ENCODE measurements at places on chromosomes 5 and 9.

- DNase-seq, result no peak
Measured at GRCh38 chr9:105399117-105399516, 48.7 kb upstream of the FSD1L start.

DNA sequence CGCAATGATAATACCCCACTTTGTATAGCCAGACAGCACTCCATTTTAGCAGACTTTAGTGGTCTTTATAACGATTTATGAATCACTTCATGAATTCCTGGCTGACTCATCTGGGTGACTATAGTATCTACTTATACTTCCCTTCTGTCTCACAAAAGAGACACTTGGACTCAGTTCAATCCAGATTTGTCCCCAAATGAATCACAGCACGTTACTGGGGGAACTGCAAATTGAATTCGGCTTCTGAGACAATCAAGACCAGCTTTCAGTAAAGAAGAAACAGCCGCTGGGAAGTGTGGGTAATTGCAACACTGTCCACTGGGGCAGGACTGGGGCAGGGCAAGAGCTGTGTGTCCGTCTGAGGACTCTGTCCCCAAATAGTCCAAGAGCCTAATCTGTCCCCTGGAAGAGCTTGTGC, 337.3 kb upstream of the RFX3 start:
- DNase-seq, result no peak

GRCh38 chr5:156913719-156914370, 49.2 kb downstream of the TIMD4 start:
- peak; percentile 47 for DNase-seq

GRCh38 chr9:100739208-100739607, 161.3 kb downstream of the CAVIN4 start:
- DNase-seq, result no peak

- no peak for DNase-seq
Measured at GRCh38 chr5:179348843-179349242, 3.6 kb upstream of the ADAMTS2 start.

DNA sequence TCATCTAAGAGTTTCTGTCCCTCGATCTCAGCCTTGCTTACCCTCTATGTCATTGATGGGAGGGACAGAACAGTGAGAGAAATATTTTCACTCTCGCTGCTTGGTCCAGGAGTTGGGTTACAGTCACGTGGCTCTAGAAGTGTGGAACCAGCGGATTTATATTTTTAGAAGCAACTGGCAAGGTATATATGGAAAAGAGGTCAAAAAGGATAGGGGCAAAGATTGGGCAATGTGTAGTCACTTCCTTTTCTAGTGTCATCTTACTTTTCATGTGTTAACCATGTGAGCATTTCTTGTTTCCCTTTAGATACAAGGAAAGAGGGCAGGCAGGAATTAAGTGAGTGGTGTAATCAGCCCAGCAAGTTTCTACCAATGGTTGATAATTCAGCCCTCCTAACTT, 111.5 kb upstream of the ZNF366 start:
- DNase-seq, result no peak

GRCh38 chr5:5025774-5026408, 114.2 kb upstream of the ADAMTS16 start:
- DNase-seq, result no peak

DNA sequence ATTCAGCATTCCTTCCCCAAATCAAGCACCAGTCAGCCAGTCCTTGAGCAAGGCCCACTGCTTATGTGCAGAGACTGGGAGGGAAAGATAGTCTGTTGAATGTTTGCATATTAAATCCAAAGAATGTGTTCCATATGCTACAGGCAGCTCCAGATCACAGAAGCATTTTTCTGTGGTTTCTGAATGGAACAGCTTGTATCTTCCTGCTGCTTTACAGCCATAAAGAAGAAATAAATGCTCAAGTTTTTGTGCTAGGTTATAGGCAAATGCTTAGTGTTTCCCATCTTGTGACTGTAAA, 310.3 kb downstream of the TRIM36 start:
- DNase-seq, result no peak

- peak; percentile 6 for DNase-seq
Measured at GRCh38 chr9:86202338-86202882, 57.0 kb downstream of the C9orf153 start.

- DNase-seq, result peak; percentile 81
Measured at GRCh38 chr9:136539427-136540421, 6.1 kb downstream of the NOTCH1 start.

DNA sequence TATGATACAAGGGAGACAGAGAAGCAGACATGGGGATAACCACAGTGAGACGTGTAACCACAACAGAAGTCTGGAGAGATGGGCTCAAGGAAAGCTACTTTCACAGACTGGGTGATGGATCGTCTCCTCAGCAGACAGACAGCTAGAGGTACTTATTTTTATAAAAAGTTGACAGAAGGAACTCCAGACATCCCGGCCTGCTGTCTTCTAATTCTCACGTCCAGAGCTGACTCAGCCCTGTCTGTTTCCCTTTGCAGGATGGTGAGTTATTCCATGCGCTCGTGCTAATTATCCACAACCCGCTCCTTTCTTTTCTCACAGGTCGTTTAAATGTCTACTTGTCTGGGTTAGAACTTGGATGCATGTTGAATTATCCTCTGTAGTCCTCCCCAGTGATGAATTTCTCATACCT, 304.5 kb downstream of the CWC27 start:
- no peak for DNase-seq

- no peak for DNase-seq
Measured at GRCh38 chr5:80760680-80761079, 105.9 kb upstream of the DHFR start.

GRCh38 chr5:139051392-139051791, 146.8 kb downstream of the SIL1 start:
- DNase-seq, result no peak

DNA sequence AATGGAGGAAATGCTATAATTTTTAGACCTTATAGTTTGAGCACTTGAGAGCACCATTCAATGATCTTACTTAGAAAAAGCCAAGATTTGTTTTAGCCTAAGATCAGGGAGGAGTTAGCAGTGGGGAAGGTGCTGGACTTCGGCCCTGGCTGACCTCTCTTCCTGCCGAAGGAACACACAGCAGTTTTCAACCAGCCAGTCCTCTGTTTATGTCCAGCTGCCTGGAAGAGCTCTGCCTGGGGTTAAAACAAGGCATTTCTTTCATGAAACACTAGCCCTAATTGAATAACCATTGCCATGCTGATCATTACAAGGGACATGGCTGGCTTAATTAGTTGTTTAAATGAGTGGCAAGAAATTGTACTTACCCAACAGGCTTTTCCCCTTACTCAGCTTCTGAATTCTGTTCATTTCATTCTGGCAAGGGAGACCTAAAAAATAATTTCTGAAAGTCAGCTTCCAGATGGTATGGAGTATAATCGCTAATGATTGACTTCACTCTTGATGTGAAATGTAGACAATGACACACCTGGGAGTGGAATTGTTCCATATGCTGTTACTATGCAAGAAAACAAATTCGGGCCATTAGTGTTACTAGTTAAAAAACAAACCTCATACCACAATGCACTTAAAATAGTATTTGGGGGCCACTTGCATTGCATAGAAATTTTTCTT, 514.2 kb downstream of the SPOCK1 start:
- no peak for DNase-seq

DNA sequence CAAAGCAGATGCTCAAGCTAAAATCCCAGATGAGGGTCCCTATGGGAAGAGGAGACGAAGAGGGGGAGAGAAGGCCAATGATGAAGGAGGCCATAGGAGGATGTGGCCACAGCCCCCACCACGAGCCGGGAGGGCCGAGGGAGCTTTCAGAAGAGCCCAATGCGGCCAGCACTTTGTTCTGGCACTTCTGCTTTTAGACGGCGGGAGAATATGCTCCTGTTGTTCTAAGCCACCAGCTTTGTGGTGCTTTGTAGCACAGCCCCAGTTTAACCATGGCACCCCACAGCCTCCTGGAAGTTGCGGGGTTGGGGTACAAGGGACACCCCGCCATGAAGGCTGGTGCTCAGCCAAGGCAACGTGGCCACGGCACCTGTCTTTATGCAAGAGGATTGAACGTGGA, 33.4 kb downstream of the LPCAT1 start:
- DNase-seq, result no peak

DNA sequence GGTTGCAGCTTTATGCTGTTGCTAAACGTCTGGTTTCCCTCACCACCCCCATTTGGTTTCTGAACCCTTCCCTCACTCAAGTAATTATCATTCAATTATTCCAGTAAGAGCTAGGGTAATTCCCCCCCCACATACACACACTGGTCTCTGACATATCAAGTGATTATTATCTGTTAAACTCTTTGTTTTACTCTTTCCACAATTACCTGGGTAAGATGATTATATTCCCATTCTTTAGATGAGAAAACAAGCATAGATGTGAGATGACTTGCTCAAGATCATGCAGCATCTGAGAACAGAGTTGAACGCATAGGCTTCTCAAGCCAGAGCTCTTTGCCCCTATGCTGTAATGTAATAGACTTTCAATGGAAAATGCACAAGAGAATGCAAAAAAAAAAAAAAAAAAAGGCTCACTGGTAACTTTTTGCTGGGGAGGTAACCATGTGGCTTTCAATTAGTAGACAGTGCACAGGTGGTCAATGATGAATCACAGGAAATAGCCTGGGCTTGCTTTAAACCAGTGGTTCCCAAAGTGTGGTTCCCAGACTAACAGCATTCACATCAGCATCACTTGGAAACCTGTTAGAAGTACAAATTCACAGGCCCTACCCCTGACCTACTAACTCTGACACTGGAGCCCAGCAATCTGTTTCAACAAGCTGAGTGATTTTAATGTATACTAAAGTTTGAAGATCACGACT, 87.6 kb downstream of the PIK3R1 start:
- DNase-seq, result no peak

DNA sequence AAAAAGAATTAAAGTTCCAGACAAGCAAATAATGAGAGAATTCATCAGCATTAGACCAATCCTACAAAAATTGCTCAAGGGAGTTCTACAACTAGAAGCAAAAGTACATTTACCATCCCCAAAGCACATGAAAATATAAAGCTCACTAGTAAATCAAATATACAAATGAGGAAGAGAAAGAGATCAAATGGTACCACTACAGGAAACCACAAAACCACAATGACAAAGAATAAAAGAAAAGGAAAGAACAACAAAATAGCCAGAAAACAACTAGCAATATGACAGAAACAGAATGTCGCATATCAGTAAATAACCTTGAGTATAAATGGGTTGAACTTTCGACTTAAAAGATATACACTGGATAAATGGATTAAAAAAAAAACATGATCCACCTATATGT, 739.0 kb downstream of the DTWD2 start:
- no peak for DNase-seq

- no peak for DNase-seq
Measured at GRCh38 chr9:133987946-133988665, 4.0 kb downstream of the VAV2 start.

DNA sequence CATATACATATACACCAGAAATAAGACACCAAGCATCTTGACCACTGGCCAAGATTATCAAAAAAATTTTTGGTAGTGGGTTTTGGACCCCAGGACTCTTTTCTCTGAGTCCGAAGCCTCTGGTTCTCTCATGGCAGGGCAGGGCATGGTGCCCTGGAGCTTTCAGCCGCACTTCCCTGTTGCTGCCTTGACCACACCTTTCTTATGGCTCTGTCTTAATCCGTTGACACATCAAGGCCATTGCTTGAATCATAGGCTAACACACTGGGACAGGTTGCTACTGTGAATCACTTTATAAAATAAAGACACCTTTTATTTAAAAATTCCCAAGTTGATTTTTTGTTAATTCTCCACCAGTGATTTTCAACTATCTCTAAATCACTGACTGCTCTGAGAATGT, 45.4 kb upstream of the CAST start:
- DNase-seq, result no peak

GRCh38 chr5:90184764-90185163, 224.8 kb downstream of the CETN3 start:
- DNase-seq, result no peak

GRCh38 chr5:126462239-126463014, 39.2 kb downstream of the GRAMD2B start:
- DNase-seq, result no peak

DNA sequence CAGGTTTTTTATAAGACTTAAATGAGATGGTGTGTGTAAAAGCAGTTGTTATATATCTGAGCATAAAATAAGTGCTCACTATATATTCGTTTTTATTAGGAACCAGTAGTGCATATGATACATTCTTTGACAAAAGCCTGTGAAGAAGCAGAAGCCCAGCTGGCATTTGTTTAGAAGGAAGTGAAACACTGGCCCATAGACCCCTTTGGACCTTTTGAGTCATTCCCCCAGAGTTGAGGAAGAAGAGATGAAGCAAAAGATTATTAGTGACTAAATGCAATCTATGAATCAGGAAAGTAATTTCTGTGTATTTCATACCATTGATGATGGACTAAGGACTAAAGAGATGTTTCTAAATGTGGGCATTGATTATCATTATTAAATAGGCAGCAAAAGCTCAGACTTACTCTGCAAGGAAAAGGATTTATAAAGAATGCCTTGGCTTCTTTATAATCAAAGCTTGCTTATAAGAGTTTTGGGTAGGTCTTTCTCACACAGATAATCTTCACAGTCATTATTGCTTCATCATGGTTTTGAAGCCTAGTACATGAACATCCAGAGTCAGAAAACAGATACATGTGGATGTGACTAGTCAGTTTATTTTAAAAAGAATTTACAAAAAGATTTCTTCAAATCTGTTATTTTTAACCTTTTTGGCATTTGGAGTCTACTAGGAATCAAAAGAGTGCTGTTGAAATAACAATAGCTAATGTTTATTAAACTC, 16.9 kb upstream of the FER start:
- no peak for DNase-seq

DNA sequence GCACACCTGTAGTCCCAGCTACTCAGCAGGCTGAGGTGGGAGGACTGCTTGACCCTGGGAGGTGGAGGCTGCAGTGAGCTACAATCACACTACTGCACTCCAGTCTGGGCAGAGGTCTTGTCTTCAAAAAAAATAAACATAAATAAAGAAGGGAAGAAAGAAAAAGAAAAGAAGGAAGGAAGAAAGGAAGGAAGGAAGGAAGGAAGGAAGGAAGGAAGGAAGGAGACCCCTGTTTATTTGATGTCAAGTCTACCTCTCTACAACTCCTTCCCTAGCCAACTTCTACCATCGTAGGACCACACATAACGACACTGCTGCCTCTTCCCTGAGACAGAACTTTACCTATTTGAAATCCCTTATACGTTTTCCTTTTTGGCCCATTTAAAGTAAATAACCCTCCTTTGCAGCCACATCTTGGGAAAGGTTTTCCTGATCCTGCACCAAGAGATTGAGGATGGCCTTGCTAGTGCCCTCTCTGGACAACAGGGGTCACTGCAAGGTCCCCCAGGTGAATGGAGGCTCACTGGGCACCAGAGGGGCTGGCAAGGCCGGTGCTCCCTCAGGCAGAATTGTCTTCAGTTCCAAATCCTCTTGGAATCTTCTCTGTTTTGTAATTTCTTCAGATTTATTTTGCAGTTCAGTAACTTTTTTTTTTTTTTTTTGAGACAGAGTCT, 10.5 kb downstream of the RPS14 start:
- DNase-seq, result no peak

DNA sequence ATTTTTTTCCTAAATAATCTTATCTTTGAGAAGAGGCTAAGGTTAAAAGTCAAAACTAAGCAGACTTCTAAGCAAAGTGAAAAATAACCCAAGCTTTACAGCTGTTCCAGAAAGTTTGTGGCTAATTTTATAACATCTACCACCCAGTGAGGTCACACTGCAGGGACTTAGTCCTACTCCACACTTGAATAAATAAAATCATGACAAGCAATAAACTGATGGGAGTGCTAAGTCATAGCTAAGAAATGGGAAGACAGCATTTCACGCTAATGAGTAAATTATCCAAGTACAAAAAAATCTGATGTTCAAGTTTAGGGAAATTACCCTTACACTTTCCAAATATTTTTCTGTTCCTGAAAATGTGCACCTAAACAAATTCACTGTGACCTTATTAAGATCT, 47.7 kb downstream of the ZNF608 start:
- no peak for DNase-seq

GRCh38 chr5:142644640-142645361, 41.1 kb downstream of the FGF1 start:
- DNase-seq, result no peak

Data from CD8-positive, alpha-beta memory T cell (primary cell).